CD4-positive, alpha-beta memory T cell (primary cell): ENCODE measurements at places on chromosomes 2 and 18.
A peak's percentile ranks its signal among the peaks of the same experiment; 100 is the strongest.

- no peak for DNase-seq
- no peak overlapping the region for H3K4me3 ChIP-seq
- H3K36me3 ChIP-seq: no peaks in the 10 kb centered on the region
- no peaks in the 10 kb centered on the region for H3K4me1 ChIP-seq
- no peaks in the 10 kb centered on the region for H3K27me3 ChIP-seq
Observed at GRCh38 chr18:8801263-8801901, 96.0 kb downstream of the MTCL1 start.

DNA sequence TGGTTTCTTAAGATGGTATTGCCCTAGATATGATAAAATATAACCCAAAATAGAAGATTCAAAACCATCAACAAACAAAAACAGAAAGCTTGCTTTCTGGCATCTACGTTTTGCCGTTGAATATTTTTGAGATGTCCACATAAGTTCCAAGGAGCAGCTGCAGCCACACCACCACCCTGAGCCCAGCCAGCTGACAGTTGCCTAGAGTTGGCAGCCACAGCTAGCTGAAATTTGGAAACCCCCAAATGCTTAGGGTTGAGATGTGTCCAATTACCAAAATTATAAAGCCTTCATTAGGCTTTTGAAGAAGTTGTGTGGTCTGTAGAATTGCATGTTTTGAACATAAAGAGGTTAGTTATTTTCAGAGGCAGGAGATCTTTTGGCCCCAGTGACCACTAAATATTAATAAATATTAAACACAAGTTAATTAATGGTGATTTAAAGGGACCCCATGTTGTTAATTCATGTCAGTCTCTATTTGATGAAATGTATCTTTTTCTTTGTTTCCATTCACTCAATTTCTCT lies 118.1 kb upstream of the DTNA start:
- no peaks in the 10 kb centered on the region for H3K36me3 ChIP-seq
- no peak for DNase-seq
- H3K27me3 ChIP-seq: no peaks in the 10 kb centered on the region

- no peak overlapping the region for H3K4me3 ChIP-seq
- H3K36me3 ChIP-seq: no peaks in the 10 kb centered on the region
- DNase-seq: no peak
- no peaks in the 10 kb centered on the region for H3K27me3 ChIP-seq
Observed at GRCh38 chr2:30205456-30205855, 25.9 kb upstream of the LBH start.

GRCh38 chr2:85537600-85538506 lies 1.1 kb upstream of the MAT2A start:
- no peaks in the 10 kb centered on the region for H3K27me3 ChIP-seq
- H3K4me1 ChIP-seq: peaks cover 42% of the 10 kb centered on the region
- peak; percentile 26 for DNase-seq
- peaks cover 17% of the 10 kb centered on the region for H3K36me3 ChIP-seq

- H3K27ac ChIP-seq: no peak overlapping the region
- no peak overlapping the region for H3K4me3 ChIP-seq
- DNase-seq: no peak
Observed at GRCh38 chr2:189091253-189091652, 88.3 kb downstream of the COL5A2 start.

DNA sequence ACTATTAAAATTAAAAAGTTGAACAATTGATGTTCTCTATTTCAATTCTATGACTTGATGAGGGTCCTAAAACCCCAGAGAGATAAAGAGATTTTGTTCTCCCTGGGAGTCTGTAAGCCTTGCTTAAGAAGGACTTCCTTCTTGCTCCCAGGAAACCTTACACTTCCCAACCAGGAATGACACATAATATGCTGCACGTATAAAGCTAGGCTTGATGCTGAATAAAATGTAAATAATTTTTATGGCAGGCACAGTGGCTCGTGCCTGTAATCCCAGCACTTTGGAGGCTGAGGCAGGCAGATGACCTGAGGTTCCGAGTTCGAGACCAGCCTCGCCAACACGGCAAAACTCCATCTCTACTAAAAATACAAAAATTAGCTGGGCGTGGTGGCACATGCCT lies 27.8 kb downstream of the SPIRE1 start:
- no peak for DNase-seq
- H3K4me1 ChIP-seq: no peaks in the 10 kb centered on the region
- no peak overlapping the region for H3K4me3 ChIP-seq
- no peaks in the 10 kb centered on the region for H3K27me3 ChIP-seq
- no peak overlapping the region for H3K27ac ChIP-seq

GRCh38 chr18:5106730-5107129 lies 90.3 kb downstream of the AKAIN1 start:
- no peak for DNase-seq
- H3K27me3 ChIP-seq: no peaks in the 10 kb centered on the region
- no peaks in the 10 kb centered on the region for H3K4me1 ChIP-seq

- DNase-seq: no peak
- H3K4me3 ChIP-seq: no peak overlapping the region
- H3K4me1 ChIP-seq: no peaks in the 10 kb centered on the region
- H3K36me3 ChIP-seq: no peaks in the 10 kb centered on the region
- H3K27ac ChIP-seq: no peak overlapping the region
- no peaks in the 10 kb centered on the region for H3K27me3 ChIP-seq
Observed at GRCh38 chr2:197348721-197349360, 38.3 kb upstream of the ANKRD44 start.

- peaks cover 6% of the 10 kb centered on the region for H3K36me3 ChIP-seq
- H3K4me1 ChIP-seq: peaks cover 35% of the 10 kb centered on the region
- peak overlapping the region; percentile 95 for H3K27ac ChIP-seq
- DNase-seq: no peak
Observed at GRCh38 chr2:171921970-171922229, 361 bp upstream of the HAT1 start.

GRCh38 chr2:239674981-239675825 lies 274.4 kb upstream of the HDAC4 start:
- no peak overlapping the region for H3K27ac ChIP-seq
- no peaks in the 10 kb centered on the region for H3K27me3 ChIP-seq
- no peak for DNase-seq
- H3K4me3 ChIP-seq: no peak overlapping the region

GRCh38 chr18:30694773-30695172 lies 347.8 kb downstream of the DSC3 start:
- no peaks in the 10 kb centered on the region for H3K36me3 ChIP-seq
- no peak for DNase-seq
- no peak overlapping the region for H3K27ac ChIP-seq
- no peak overlapping the region for H3K4me3 ChIP-seq
- H3K27me3 ChIP-seq: no peaks in the 10 kb centered on the region

DNA sequence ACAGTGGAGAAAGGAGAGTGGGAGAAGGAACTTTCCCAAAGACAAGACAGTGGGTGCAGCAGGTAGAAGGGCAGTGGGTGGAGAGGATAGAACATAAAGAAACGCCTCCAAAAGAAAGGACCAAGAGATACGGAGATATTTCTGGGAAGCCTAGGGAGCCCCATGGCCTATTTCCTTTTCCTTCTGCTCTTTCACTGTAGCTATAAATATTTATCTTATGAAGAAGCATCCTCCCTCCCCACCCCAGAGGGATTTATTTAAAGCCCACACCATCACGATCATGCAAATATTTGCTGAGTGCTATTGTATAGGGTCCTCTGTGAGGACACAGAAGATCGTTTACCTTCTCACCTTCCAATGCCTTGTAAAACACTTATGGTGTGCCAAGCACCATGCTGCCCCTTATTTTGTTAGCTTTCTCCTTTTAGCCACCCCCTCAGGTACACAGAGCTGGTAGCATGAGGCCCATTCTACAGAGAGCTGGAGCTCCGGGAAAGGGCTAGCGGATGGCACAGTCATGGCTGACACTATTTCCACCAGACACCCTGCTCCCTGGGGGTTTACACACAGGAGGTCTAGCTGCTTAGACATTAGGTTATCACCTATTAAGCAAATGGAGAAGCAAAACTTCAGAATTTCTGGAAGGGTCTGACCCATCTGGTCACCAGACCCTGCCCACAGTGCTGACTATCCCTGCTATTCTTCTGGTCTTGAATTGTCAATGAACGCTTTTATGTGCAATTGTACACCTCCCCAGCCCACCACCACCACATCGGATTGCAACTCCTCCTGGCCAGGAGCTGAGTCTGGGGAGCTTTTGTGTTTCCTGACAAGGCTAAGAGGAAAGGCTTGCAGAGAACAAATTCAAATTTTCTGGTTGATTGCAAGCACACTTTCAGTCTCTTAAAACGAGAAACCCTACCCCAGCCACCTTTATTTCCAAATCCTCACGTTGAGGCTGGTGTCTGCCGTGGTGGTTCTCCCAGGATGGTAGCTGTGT lies 91.8 kb upstream of the KLF7 start:
- H3K4me3 ChIP-seq: no peak overlapping the region
- no peaks in the 10 kb centered on the region for H3K27me3 ChIP-seq
- H3K4me1 ChIP-seq: no peaks in the 10 kb centered on the region
- DNase-seq: no peak
- H3K27ac ChIP-seq: no peak overlapping the region

DNA sequence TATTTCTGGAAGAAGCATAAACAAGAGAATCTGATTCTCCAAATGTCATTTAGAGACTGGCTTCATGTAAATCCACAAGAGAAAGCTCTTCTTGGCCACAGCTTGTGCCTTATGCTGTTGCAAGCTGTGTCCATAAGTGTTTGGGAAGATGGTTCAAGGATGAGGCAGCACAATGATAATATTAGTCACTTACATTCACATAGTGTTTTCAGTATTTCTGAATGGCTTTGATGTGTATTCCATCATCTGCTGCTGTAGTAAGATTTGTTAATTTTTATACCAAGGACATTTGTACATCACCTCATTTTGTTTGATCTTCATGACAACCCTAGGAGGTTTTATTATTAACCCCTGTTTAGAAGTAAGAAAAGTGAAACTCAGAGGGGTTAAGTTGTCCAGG lies 29.9 kb downstream of the CREG2 start:
- H3K4me1 ChIP-seq: peaks cover 25% of the 10 kb centered on the region
- H3K36me3 ChIP-seq: no peaks in the 10 kb centered on the region
- DNase-seq: no peak
- H3K27me3 ChIP-seq: no peaks in the 10 kb centered on the region
- no peak overlapping the region for H3K27ac ChIP-seq
- no peak overlapping the region for H3K4me3 ChIP-seq
